ENCODE measurements at places on chromosomes 7 and 10.

DNA sequence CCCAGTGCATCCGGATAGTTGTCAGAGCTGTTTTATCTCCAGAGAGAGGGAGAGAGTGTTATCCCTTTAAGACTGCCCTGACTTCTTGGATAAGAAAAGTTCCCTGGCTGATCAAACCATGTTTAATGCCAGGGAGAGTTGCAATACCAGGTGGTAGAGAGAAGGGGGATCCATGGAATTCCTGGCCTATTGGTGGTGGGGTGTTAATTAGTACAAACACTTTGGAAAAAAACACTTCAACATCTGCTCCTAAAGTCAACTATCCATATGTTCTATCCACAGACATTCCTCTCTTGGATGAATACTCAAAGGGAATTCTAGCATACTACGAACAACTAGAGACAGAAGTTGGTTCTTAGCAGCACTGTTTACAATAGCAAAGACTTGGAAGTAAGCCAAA, 307.2 kb downstream of the TCERG1L start:
- no peak for DNase-seq

DNA sequence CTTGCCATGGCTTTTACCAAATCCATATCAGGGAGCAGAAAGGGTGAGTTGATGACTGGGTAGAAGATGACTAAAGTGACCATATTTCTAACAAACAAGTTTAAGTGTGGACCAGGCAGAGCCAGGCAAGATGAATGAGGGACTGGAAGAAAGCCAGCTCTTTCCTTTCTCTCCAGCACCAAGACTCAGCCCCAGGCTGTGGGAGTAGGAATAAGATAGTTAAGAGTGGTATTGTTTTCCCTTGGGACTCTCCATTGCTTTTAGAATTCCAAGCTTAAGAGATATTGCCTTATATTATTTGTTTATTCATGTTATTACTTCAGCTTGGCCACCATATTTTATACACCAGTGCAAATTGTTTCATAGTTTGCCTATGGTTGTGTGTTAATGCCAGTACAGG, 28.8 kb upstream of the TSPAN33 start:
- DNase-seq: no peak

- peak; percentile 89 for DNase-seq
Measured at GRCh38 chr10:126749015-126749655, 78.6 kb upstream of the C10orf90 start.

GRCh38 chr10:106053061-106053460, 1111.4 kb downstream of the SORCS1 start:
- DNase-seq: no peak

DNA sequence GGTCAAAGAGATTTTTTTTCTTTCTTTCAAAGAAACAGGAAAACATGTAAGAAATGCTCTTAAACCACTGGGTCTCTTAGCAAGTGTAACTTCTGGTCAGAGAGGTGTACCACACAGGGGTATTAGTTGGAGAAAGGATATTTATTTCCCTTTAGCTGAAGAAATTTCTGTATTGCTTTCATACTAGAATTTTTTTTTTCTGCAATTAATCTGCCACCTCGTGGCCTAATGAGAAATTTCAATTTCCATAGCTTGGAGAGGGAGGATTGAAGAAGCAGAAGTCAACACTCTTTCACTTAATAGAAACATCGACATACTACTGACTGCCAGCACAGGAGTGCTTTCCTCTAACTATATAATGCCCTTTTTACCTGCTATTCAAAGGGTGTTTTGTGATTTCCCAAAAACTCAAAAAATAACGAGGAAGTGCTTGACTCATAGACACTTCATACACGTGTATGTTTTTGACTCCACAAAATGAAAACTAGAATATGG, 177.6 kb upstream of the NAMPT start:
- DNase-seq: no peak

DNA sequence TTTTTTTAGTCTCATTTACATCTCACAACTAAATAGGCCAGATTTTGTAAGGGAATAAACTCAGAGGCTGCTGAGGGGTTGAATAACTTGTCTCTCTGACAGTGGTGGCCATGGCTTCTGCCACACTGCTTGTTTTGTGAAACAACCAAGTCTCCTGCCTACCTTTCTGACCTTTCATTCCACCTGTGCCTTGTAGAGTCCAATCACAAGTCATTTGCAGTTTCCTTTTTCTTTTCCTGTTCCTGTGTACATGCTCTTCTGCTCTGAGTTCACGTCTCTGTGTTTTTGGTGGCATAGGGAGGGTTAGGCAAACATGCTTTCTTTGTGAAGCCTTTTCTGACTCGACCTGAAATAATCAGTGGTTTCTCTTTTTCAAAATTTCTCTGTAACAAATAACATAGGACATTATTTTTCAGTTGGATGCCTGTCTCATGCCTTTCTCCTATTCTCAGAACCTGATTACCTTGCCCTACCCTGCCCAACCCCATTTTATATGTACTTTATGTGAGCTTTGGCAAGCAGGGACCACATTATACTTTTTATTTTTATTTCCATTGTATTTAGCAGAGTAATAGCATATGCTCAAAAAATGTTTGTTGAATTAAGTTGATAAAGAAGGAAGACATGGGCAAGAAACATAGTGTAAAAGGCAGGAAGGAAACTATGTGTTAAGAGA, 81.7 kb downstream of the HDAC9 start:
- no peak for DNase-seq

- no peak for DNase-seq
Measured at GRCh38 chr10:427761-428519, 261.5 kb downstream of the DIP2C start.

DNA sequence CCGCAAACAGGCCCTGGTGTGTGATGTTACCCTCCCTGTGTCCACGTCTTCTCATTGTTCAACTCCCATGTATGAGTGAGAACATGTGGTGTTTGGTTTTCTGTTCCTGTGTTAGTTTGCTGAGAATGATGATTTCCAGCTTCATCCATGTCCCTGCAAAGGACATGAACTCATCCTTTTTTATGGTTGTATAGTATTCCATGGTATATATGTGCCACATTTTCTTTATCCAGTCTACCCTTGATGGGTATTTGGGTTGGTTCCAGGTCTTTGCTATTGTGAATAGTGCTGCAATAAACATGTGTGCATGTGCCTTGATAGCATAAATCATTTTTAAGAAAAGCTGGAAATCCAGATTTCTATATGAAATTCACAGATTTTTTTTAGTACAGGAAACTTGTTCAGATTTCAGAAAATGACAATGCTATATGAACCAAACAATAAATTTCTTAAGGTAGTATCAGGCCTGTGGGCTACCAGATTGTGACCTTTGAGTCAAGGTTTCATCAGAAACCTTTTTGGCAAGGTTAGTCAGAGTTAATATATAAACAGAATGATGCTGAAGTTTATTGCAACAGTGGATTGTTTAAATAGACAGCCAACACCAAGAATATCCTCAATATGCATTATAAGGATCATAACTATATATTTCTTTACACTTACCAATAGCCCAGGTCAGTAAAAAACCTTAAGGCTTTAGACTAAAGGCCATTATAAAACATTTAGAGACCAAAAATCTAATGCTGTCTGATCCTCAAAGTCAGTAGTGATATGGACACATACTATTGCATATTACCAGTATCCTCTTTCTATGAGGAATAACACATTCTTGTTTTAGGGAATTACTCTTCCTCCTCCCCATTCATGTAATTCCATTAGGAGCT, 68.7 kb upstream of the PAPSS2 start:
- DNase-seq: no peak

DNA sequence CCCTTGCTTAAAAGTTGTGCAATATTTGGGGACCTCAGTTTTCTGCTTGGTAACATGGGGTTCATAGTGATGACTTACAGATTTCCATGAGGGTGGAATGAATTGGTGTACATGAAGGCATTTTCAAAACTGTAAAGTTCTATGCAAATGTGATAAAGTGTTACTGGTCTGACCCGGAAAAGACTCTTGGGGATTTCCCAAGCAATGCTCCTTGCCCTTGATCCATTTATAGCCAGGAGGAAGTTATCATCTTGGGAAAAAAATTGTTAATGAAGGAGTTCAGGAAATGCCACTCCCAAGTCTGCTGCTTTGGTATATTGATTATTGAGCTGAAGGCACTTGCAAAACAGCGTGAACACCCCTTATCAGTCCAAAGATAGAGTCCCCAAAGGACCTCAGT, 96.3 kb upstream of the ZPBP start:
- DNase-seq: no peak

GRCh38 chr10:110547139-110547761, 20.2 kb upstream of the SMC3 start:
- DNase-seq: no peak

DNA sequence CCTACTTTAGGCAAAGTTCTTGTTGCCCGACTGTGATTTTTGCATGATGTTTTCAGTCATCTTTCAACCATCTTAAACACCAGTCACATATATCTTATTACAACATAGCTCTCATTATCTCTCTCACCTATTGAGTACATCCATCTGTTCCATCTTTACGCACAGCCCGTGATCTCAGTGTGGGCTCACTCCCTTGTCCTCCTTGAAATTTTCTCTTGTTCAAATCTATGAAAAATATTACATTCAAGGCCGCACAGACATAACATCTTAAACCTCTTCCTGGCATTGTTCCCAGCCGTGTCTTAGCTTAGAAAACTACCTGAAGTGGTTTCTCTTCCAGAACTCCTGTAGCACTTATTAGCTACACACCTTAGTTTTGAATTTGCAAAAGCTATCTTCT, 32.6 kb downstream of the NET1 start:
- no peak for DNase-seq

GRCh38 chr7:155775691-155776090, 36.6 kb downstream of the SHH start:
- DNase-seq: no peak

- no peak for DNase-seq
Measured at GRCh38 chr10:95706990-95707389, 13.3 kb upstream of the TCTN3 start.

GRCh38 chr10:49287689-49288340, 11.2 kb upstream of the C10orf71 start:
- DNase-seq: no peak

GRCh38 chr10:3274414-3274813, 101.8 kb upstream of the PITRM1 start:
- DNase-seq: no peak

- DNase-seq: peak; percentile 51
Measured at GRCh38 chr7:74656441-74656836, 1.1 kb upstream of the GTF2I start.

DNA sequence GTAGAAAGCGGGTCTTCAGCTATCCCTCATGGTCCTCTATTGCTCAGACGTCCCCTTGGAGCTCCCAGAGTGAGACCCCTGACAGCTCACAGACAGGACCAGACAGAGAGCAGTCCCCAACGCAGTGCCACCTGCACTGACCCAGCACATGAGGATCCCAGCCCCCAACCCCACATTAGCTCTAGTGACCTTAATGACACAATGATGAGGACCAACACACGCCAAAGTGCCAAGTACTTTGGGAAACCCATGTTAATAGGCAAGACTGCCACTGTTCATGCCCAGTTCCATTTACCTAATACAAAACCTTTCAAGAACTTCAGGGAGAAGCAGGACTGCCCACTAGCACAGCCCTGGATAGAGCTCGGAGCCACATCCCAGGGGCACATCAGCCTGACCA, 5.7 kb upstream of the GRB10 start:
- DNase-seq: no peak

DNA sequence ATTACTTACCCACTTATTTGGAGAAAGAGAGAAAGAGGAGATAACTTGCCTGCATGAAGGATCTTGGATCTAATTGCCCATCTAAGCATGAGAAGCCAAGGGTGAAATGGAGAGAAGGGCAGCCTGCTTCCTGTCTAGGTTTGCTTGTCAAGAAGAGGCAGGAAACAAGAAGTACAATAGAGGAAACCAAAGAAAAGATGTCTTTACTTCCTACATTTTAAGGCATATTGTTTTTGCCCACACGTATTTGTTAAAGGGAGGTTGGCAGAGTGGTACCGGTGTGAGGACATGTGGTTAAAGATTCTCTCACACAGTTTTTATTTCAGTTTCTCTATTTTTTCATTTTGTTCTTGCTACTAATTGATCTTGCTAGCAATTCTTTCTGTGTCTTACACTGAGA, 6.0 kb upstream of the TAS2R38 start:
- DNase-seq: no peak

DNA sequence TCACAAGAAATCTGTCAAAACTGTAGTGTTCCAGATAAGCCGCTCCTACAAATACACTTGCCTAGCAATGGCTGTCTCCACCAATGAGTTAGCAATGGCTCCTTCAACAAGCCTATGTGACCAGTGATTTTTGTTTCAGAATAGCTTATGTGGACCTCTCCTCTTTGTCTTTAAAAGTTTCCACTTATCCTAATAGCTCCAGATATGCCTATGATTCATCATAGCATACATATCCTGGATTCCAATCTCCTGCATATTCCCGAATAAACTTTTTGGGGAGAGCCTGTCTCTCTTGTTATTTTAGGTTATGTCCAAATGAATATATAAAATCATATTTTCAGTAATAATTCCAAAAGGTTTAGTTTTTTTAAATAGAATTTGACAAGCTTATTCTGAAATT, 510.6 kb downstream of the ARL4A start:
- DNase-seq: no peak

GRCh38 chr7:124460555-124460954, 305.0 kb downstream of the GPR37 start:
- no peak for DNase-seq

GRCh38 chr7:106887421-106887820, 22.3 kb downstream of the PIK3CG start:
- no peak for DNase-seq

- DNase-seq: peak; percentile 64
Measured at GRCh38 chr7:47461161-47461560, 120.8 kb downstream of the TNS3 start.

DNA sequence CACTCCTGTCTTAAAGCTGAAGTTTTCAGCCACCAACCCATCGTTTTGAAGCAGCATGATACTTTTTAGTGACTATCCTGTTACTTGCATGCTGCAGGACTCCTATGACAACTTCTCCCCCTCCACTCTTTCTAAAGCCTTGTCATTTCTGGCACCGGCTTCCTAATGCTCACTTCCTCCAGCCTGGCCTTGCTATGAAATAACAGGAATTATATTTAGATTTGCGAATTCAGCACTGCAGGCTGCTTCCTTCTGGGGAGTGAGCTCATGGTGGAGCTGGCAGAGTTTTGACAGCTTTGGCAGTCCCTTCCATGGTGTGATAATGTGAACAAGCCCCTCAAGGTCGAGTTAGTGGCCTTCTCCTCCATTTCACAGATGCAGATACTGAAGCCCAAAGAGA, 13.4 kb downstream of the BLNK start:
- peak; percentile 61 for DNase-seq

- no peak for DNase-seq
Measured at GRCh38 chr10:114543456-114543855, 114.6 kb downstream of the ABLIM1 start.

DNA sequence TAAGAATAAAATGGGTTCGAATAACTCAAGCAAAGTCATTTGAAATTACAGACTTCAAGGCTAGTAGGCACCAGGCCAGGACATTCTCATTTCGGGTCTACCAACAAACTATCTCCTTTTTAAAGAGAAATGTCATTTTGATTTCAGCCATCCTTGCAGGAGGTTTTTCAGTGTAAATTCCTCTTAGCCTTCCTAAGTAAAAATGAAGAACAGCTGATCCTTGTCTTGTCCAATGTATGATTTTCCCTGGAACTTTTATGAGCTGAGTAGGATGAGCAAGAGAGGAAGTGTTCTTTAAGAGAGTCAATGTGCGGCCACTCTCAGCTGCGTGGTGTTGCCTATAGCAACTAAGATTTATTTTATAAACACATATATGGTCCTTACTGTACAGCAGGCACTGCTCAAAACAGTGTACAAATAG, 110.1 kb downstream of the PLCE1 start:
- no peak for DNase-seq

GRCh38 chr7:128025380-128025779, 5.9 kb downstream of the LRRC4 start:
- no peak for DNase-seq
